ENCODE measurements at places on chromosomes 12 and 14.

DNA sequence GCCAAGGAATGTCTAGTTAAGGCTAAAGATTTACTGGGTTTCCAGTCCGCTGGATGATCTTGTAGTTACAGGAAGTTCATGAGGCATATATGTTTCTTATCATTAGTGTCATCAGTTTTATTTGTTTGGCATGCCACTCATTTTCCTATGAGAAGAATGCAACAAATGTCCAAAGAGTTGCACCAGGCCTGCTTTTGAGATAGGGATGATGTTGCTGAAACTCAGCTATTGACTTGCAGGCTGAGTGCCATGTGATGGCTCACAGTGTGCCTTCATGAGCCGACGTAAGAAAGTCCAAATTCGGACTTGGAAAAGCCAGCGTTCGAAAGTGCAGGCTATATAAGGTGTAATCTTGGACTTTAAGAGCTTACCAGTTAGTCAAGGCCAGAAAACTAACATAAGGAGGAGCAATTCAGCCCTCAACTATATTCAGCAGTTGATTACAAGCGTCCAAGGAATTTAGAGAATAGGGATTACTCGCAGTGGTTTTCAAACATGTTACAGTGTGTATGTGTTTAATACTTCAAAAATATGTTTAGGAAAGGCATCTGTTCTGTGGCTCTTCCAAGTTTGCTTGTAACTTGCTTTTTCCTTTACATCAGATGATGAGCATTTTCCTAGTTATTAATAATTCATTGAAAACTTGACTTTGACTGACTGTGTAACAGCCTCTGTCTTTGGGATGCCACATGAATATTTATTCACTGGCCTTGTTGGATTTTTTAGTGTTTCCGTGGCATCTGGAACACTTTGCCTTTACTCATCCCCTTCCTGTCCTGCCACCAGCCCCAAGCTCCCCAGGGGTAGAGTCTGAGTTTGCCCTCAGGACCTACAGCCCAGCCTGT is 101.3 kb downstream of the LGMN start:
- DNase-seq: no peak

DNA sequence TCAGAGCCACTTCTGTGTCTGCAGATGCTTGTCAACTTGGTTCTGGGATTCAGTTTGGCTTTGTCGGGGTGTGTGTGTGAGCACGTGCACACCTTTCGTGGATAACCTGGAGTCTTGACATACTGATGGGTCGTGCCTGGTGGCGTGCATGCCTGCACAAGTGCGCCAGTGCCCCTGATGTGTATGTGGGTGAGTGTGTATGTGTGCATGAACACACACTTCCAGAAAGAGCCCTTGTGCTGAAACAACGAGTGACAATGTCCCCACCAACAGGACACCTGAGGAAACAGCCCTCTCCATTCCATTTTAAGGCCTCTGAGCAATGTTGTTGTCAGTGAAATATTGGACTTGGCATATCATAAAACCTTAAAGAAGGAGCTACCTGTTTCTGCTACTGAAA is 53.9 kb downstream of the SMUG1 start:
- no peak for DNase-seq

GRCh38 chr12:103379670-103380069 is 116.1 kb downstream of the C12orf42 start:
- DNase-seq: no peak

DNA sequence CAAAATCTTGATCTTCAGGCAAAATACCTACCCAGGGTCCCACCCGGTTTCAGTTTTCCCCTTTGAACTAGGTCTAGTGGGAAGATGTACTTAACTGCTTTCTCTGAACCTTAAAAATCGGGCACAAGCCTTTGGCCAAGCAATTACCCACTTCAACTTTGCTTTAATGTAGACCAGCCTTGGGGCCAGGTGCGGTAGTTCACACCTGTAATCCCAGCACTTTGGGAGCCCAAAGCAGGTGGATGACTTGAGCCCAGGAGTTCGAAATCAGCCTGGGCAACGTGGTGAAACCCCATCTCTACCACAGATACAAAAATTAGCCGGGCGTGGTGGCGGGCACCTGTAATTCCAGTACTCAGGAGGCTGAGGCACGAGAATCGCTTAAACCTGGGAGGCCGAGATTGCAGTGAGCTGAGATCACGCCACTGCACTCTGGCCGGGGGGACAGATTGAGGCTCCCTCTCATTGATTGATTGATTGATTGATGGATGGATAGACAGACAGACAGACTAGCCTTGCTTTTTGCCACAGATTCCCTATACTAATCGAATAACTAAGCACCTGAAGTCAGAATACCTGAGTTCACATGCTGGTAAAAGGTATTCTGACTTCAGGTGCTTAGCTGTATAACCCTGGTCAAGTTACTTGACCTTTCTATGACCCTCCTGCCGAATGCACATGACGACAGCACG is 1.9 kb downstream of the CLIP1 start:
- DNase-seq: no peak

GRCh38 chr14:64929014-64929359 is 13.6 kb downstream of the GPX2 start:
- DNase-seq: no peak

All from epithelial cell of esophagus (primary cell).